ENCODE measurements at places on chromosomes 1 and 21. TPM values are rescaled to one million over a fixed set of nuclear protein-coding genes. Genes with fewer than 3 reads are reported as not detected.
A peak's percentile ranks its signal among the peaks of the same experiment; 100 is the strongest.

GRCh38 chr1:78044796-78045562 lies 787 bp upstream of the GIPC2 start:
- DNase-seq: no peak

KIAA1614 gene
- polyA plus RNA-seq: 10.8 TPM

- DNase-seq: no peak
Observed at GRCh38 chr1:12167493-12168429, 970 bp downstream of the TNFRSF1B start.

GRCh38 chr1:4611563-4612341 lies 42.7 kb upstream of the AJAP1 start:
- no peak for DNase-seq

DNA sequence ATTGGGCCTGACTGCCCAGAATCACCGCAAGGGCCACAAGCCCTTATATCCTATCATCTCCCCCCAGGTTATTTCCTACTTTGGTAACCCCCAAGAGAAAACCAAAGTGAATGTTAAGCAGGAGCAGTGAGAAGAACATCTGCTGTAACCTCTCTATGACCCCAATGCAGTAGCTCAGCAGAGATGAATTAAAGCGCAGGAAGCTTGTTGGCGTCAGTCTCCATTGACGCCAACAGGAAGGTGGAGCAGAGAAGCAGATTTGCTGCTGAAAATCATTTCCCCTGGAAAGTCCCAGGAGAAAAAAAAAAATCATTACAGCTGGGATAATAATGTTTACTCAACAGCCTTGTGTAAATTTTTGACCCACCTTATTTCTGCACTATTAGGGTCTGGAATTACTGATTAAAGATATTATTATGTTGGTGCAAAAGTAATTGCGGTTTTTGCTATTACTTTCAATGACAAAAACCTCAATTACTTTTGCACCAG lies 33.2 kb upstream of the FAM163A start:
- peak; percentile 29 for DNase-seq

GRCh38 chr1:17893891-17894631 lies 138.9 kb downstream of the ACTL8 start:
- no peak for DNase-seq

GRCh38 chr1:15176898-15177665 lies 23.5 kb downstream of the TMEM51 start:
- no peak for DNase-seq

DNA sequence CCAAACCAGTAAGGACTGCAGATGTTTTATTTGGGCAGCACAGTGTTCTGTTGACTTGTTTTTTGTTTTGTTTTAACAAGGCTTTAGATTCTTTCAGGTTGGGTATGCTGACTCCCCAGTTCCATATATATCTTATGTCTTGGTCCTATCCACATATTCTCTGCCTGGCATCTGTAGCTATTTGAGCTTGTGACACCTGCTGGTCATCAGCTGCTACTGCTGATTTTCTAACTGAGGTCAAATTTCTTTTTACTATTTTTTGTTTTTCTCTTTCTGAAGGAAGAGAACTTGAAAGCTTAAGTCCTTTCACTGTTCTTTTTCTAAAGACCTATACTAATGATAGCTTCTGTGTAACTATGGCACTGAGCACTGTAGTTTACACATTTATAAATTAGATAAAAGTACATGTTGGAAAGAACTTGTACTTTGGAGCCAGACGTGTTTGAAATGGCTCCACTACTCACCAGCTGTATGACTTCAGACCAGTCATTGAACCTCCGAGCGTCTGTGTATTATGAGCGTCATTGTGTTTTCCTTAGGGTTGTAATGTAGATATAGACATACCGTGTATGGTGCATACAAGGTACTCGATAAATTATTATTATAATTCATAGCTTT lies 109.4 kb downstream of the NRDC start:
- peak; percentile 48 for DNase-seq

- peak; percentile 50 for DNase-seq
Observed at GRCh38 chr1:157073944-157074685, 25.5 kb downstream of the ETV3L start.

Data from renal pelvis (tissue), 12 donors.